ENCODE measurements at places on chromosomes 7 and 10.

DNA sequence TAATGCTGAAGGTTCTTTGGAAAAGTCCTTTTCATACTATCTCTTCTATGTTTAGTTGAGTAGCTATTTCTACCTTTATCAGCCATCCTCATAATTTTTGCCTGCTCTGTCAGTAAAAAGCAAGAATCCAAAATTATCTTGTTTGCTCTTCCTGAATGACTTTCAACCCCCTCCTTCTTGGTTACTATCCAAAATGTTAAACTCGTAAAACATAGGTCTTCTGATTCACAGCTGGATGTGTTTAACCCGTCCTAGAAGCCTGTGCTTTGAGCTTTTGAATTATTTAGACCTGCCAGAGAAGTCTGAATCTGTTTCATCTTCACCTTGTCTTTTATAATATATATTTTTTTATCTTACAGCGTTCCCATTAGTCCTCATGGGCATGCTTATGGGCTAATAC, 136.4 kb upstream of the MDFIC start:
- no peak for DNase-seq

GRCh38 chr7:150780292-150780691, 19.9 kb downstream of the TMEM176B start:
- no peak for DNase-seq

- DNase-seq = peak; percentile 96
These were observed 1.7 kb upstream of the ETV1 start for GRCh38 chr7:13990984-13991790.

DNA sequence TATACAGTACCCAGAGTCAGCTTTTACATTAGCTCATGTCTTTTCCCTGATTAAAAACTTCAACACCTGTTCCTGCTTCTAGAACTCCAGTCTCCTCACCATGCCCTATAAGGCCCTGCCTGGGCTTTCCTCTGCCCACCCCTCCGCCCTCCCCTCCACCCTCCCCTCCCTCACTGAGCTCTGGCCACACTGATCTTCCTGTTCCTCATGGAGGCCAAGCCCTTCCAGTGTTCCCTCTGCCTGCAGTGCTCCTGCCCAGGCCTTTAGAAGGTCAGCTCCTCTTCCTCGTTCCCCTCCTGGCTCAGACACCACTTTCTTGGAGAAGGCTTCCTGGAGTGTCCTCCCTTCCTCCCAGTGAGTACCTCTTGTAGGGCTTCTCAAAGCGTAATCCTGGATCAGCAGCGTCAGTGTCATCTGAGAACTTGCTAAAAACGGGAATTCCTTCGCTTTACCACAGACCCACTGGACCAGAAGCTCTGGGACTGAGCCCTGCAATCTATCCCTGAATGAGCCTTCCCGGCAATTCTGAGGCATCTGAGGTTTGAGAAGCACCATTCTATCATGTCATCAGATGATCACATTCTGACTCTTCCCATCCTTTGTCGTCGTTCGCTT, 3.7 kb downstream of the PDZD7 start:
- DNase-seq = no peak

GRCh38 chr7:128108641-128109423, 77.6 kb upstream of the LRRC4 start:
- no peak for DNase-seq

GRCh38 chr7:15828881-15829280, 142.4 kb upstream of the MEOX2 start:
- no peak for DNase-seq

- no peak for DNase-seq
These were observed 9.3 kb downstream of the RBM33 start for GRCh38 chr7:155653803-155654202.

DNA sequence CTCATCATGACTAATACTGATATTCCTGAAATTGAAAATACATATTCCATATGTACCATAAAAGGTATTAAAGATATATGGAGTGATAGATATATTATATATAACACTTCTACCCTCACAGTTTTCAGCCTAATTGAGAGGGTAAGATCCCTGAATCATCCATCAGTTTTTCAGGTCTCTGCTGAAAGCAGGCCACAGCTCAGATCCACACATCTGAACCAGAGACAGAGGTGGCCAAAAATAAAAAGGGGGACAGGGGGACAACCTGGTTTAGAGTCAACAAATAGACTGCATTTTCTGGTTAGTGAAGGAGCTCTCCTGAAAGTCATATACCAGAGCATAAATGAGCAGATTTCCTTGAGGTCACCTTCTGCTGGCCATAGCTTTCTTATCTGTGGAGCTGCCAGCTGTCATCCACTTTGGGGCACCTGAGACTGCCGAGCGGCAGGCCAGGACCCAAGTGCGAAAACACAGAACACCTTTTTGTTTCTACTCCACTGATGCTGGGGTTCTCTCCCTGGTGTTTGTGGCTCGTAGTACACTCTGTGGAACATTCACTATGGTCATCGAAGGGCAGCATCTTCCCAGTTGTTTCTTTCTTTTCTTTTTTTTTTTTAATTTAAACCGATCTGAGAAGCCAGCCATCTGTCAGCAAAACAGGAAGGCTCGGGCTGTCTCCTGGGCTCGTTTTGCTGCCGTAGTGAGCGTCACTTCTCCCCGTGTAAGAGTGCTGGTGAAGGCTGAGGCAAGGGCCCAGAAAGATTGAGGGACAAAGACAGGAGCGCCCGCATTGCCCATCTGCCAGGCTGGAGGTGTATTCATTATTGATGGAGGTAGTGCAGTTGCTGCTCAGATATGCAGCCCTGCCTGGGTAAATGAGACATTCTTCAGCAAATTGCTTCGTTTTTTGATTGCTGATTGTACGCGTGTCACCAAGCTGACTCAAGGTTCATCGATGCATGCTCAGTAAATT, 13.5 kb downstream of the IKZF1 start:
- DNase-seq = no peak

DNA sequence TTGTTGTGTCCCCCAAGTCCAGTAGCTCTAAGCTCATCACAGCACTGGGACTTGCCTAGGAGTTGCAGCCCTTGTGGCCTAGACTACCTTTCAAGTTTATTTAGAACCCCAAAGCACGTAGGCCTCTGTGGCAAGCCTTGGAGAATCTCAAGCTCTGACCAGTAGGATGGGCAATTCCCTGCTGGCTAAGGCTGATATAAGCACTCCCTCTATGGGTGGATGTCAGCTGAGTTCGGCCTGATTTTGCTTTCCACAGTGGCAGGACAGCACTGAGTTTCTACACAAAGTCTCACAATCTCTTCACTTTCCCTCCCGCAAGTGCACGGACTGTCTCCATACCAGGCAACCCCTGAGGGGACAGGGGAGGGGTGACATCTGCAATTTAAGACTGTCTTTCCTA, 886.4 kb upstream of the LRRN3 start:
- DNase-seq = no peak

DNA sequence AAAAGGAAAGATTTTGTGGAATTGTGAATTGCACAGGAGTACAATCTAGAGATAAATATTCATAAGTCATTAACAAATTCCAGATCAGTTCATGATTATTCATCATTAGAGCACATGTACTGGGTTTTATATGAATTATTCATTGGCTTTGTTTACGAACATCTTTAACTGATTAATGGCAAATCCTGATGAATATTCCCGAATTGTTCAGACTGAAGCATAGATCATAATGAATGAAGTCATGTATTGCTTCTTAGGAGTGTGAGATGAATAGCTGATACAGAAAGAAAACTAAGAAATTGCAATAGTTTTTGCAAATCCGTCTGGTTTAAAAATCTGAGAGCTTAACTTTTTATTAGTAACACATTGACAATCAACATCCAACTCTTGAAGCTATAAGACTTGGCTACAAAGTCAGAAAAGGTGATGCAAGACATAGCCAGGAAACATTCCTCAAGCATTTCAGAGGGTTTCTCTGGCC, 183.6 kb upstream of the DGKB start:
- DNase-seq = no peak

DNA sequence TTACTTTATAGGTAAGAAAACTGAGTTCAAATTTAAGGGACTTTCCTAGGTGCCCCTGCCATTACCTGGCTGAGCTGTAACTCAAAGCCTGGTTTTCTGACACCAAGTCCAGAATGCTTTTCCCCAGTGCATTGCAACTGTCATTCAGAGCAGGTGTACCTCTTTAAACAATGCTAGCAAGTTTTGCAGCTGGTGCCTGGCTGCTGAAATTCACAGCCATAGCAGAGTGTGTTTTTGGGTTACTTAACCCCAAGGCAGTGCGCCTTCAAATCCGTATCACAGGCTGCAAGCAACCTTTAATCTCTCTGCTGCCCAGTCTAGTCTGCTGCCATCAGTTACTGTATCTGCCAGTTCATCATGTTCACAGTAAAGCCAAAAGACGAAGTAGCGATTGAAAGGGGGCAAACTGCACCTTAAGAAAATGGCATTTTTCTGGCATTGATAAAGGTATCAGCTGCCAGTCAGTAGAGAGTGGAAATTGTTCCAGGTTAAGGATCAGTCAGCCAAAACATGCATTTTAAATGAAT, 265.4 kb downstream of the CSTF2T start:
- no peak for DNase-seq

- DNase-seq = no peak
These were observed 86.3 kb upstream of the NFE2L3 start for GRCh38 chr7:26065652-26066051.

- DNase-seq = no peak
These were observed 189.7 kb downstream of the KIF20B start for GRCh38 chr10:89891006-89891535.

- no peak for DNase-seq
These were observed 1063.4 kb upstream of the GHITM start for GRCh38 chr10:83075815-83076355.

GRCh38 chr7:73822319-73823173, 8.2 kb upstream of the CLDN4 start:
- no peak for DNase-seq

DNA sequence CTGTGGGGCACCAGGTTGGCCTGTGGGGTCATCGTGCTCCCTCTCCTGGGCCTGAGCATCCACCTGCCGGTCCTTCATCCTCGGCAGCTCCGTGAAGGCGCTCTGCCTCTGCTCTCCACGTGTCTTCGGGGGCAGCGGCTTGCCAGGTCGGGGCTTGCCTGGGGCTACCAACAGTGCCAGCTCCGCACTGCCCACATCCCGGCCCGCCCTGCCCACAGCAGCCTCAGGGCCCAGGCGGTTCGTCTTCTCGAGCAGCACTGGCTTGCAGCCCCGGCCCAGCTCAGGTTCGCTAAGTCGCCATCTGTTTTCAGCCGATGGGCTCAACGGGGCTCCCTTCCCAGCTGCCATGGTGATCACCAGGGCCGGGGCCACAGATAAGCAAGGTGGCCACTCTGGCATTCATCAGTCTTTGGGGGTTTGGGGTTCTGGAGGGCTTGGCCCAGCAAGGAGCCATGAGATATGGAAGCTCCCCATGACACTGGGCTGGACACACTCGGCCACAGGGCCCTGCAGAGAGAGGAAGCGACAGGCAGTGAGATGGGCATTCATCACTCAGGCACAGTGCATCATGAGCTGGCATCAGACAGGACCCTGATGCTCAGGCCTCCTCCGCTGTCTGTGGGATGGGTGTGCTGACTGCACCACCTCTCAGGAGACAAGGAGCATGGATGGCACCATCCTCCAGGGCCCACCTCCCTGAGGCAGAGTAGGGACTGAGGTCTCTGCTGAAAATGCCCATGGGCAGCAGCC, 15.5 kb downstream of the ZNF488 start:
- DNase-seq = no peak

DNA sequence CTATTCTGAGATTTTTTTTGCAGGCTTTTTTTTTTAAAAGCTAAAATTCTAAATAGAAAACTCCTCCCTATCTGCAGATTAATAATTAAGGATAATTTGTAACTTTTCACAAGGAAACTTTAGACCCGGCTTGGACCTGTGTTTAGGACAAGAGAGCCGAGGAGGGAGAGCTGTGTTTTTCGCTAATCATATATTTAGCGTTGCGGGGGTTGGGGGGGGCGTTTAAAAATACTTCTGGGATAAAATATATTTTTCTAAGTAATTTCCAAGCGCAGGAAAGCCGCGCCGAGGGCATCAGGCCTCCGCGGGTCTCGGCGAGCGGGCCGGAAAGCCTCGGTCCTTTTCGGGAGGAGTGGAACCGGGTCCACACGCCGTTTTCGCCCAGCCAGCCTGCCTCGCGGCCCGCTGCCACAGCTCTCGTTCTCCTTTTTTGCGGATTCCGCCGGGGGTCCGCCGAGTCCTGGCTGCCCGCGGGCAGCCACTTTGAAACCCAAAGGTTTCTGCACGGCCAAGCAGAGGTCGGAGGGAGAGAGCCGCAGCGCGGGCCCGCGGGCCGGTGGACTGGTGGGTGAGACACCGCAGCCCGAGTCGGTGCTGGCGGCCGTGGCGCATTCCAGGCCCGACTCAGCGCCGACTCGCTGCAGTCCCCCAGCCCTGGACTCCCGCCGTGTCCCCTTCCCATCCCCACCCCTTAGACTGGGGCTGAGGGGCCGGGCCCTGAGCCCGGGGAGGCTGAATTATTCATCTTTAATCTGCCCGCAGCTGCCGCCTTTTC, 2.3 kb downstream of the PAX2 start:
- no peak for DNase-seq

- DNase-seq = no peak
These were observed 25.6 kb downstream of the MDH2 start for GRCh38 chr7:76073335-76073990.

DNA sequence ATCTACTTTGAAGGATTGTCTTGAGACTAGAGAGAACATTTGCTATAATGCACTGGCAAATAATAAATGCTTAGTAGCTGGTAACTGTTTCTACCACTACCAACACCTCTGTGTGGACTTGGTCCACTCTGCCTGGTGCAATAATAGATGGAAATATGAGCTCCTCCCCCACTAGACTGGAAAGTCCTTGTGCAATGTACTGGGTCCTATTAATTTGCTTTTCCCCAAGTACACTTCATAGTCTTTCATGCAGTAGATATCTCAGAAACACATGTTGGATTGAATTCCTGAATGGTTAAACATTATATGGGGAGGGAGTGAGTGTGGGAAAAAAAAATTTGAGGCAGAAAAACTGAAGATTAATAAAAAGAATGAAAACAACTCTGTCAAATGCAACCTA, 119.3 kb downstream of the C10orf90 start:
- no peak for DNase-seq

DNA sequence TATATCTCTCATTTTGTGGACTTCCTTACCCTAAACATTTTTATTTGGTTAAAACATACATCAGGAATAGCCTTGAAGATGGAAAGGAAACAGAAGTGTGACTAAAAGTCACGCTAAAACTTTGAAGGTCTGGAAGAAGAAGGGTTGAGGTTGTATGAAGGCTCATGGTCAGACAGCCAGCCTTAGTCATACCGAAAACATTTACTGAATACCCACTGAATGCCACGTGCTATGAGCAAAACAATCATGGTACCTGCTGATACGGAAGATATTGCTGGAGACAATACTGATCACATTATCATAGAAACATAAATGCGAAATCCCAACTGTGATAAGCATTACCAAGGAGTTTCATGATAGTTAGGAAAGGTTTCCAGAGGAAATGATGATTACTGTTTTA, 64.0 kb downstream of the PDZD8 start:
- no peak for DNase-seq

DNA sequence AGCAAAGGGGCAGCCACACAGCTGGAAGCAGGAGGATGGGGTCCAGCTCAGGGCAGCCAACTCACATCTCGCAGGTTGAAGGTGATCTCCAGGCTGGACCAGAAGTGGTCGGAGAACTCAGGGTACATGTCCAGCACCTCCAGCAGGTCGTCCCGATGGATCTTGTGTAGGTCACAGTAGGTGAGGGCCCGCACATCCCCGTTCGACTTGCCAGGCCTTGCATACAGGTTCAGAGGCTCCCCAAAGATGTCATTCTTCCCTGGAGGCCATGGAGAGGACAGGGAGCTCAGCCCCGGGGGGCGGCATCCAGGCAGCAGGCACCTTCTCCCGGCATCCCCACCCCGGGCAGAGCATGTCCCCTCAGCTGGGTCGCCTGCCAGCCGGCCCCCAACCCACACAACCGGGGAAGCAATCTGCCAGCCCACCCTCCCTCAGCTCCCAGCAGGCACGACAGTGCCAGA, 29.3 kb downstream of the KCNH2 start:
- DNase-seq = no peak

- DNase-seq = no peak
These were observed 57.7 kb upstream of the FAM20C start for GRCh38 chr7:134561-135256.
